ENCODE measurements at places on chromosomes 7 and 10.

DNA sequence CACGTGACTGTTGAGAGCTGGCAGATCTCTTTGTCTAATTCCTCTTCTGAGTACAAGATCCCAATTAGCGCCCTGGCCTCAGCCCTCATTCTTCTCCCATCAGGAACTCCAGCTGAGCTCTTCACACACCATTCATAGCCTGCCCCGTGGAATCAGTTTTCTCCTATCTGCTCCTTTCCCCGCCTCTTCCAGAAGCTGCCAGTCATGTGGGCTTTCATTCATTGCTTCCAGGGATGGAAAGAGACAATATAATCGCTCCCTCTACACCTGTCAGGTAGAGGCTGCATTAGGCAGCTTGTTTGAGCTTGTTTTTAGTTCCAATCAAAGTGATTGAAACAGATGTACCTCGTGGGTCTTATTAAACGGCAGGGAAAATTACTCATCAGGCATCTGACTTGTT lies 515.8 kb downstream of the TYW1 start:
- DNase-seq = no peak

DNA sequence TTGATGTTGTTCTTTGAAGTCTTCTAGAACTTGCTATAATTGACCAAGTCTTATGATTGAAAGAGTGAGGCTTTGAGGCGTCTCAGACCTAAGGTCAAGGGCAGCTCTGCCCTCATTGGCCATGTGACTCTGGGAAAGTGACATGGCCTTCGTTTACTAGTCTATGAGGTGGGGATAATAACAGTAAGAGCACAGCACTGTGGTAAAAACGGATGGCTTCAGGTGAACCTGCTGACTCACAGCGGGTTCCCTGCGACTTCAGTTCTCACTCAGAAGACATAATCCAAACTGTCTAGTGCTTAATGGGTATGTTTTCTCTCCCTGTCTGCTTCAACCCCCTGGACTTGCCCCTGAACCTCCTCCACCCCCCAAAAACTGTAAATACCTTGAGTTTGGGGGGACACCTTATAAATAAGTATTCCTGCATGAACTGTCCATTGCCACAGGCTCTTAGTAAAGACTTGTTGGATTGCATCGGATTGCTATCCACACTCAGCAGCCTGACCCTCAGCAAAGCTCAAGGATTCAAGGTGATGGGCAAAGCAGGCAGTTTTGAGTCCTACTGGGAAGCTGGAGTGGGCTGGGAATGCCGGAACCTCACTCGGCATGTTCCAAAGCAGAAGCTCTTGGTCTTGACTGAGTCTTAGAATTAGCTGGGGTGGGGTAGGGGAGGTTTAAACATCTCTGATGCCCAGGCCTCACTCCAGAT lies 304.6 kb downstream of the KLF6 start:
- DNase-seq = no peak

DNA sequence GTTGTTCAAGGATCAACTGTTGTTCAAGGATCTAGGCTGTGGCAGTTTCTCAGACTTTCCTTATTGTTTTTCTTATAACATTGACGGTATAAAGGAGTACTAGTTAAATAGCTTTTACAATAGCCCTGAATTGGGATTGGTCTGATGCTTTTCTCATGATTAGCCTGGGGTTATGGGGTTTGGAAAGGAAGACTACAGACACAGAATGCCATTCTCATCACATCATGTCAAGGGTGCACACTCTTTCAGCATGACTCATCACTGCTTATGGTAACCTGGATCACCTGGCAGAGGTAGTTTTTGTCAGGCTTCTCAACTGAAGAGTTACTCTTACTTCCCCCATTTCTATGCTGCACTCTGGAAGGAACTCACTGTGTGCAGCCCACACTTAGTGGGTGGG lies 194.2 kb upstream of the NPSR1 start:
- DNase-seq = no peak

DNA sequence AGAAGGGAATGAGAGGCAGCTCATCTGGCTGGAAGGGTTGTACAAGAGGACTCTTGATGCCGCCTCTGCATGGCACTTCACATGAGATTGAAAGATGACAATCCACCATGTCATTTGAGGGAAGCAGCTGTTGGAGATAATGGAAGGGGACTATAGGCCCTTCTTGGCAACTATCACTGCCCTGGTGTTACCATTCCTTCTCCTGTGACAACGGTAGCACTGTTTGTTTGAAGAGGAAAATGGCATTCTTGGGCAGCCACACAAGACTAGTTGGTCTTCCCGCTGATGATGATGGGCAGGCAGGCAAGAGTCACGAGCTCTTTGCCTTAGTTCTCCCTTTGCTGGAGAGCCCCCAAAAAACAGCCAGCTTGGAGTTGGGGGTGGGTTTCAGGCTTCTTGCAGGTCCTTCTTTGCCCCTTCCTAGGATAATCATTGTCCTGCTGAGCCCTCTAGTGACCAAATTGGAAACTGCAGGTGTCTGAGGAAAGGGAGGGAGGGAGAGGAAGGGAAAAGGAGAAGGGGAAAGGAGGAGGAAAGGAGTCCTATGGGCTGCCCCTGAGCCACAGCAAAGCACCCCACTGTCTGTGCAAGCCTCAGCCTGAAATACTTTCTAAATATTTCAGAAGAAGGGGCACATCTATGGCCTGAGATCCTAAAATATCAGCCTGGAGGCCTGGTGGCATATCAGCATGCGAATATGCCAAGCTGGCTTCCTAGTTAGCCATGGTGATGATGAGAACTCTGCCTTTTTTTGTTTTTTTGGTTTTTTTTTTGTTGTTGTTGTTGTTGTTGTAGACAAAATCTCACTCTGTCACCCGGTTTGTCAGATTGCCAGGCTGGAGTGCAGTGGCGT lies 165.6 kb upstream of the KMT2E start:
- DNase-seq = peak; percentile 6

- no peak for DNase-seq
Measured at GRCh38 chr10:58651040-58651439, 138.4 kb downstream of the BICC1 start.
